Brain microvascular endothelial cell (primary cell): ENCODE measurements at places on chromosomes 5 and 9.

GRCh38 chr9:116303270-116303669, 149.7 kb downstream of the PAPPA start:
- DNase-seq = no peak

DNA sequence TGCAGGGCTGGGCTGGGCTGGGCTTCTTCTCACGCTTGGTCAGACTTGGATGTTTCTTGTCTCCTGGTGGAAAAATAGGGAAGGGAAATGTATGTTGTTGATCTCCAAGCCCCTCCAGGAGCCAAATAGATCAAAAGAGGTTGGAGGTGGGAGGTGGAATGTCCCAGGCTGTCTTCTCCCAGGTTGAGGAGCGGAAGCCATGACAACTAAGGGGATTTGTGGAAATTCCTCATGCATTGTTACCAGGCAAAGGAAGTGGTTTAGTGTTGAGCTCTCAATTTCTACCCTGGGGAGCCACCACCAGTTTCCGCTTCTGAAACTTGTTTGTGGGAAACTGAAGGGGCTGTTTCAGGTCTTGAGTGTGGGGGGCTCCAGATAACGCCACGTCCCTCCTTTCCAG, 79.0 kb downstream of the SPRY4 start:
- DNase-seq = no peak

- no peak for DNase-seq
Measured at GRCh38 chr5:73380710-73381589, 67.6 kb downstream of the FOXD1 start.

DNA sequence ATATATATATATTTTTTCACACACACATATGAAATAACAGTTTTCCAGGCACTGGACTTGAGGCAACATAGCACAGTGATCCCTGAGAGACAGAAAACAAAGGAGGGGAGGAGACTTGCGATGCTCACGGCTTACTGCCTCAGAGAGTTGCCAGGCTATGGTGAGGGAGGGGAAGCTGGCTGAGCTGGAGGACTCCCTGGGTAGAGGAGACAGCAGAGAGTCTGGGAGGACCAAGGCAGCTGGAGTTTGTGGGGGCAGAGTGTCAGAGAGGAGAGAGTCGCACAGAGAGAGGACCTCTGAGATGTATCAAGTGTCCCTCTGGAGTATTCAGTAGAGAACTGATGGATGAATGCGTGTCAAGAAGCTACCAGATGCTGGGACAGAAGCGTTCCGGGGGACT, 23.1 kb upstream of the QSOX2 start:
- no peak for DNase-seq

- DNase-seq = no peak
Measured at GRCh38 chr5:55601628-55602027, 66.9 kb upstream of the PLPP1 start.

DNA sequence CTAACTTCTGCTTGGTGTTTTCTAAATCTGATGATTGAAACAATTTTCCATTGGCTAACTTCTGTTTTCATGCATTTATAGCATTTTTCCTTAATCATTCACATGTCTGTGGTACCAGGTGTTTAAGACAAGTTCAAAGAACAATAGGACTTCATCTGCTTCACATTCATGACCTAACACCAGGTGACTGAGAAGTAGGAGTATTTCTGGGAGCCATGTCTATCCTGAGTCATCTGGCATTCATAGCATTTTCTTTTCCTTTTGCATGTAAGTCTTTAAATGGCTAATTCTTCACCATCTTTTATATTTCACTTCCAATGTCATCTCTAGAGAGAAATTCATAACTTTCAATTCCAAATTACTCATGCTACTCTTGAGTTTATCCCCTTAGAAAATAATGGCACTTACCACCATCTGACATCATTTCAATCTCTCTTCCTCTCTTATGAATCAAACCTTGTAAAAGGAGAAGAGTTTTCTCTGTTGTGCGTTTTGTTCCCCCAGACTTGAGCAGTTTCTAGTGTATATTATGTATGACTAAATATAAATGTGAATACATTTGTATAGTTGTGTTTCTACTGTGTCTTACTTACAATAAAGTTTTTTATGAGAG, 1196.1 kb upstream of the CDH9 start:
- no peak for DNase-seq
